ENCODE measurements at places on chromosomes 2 and 18.

GRCh38 chr18:52190195-52190594 lies 149.8 kb upstream of the DCC start:
- no peak for DNase-seq

DNA sequence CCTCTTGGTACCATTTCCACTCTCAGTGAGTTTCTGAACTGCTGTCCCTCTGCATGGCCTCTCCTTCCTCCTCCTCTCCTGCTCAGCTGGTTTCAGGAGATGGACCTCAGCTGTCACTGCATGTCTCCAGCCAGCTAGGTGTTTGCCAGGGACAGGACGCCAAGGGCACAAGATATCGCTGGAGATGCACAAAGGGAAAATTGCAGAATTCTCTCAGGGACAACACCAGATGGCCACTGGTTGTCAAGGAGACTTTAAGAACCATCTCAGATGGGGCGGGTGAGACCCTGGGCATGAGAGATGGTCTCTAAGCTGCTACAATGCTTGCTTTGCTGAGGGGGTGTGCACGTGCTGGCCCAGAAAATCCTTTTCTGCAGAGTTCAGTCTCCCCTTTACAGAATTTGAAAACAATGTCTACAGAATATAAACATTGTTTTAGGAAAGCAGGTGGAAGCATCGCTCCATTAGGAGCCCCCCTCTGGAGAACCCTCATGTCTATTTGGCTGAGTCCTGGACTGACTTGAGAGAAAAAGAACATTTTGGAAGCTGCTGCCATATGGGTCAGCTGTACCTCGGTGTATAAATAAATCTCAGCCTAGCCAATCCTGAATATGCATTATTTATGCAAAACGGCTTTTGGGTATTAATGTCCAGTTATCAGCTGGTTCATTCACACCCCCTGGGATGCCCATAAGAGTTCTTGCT lies 57.8 kb upstream of the SPP2 start:
- DNase-seq: no peak

DNA sequence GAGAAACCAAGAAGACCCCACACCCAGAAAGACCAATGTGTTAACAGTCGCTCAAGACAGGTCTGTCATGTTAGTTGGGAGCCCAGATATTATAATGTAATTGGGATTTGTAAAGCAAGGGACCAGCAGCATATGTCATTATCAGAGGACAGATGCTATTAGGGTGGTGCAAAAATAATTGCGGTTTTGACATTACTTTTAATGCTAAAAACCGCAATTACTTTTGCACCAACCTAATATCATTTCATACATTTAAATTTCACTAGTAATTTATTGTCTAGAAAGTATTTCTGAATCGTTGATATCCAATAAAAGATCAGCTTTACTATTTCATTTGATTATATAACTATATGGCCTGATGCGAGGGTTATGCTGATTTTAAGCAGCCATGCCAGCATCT lies 131.2 kb downstream of the TTN start:
- no peak for DNase-seq

- DNase-seq: no peak
Measured at GRCh38 chr18:12990641-12990966, 558 bp upstream of the CEP192 start.

GRCh38 chr18:3283253-3283863 lies 21.4 kb downstream of the MYL12B start:
- no peak for DNase-seq

- no peak for DNase-seq
Measured at GRCh38 chr2:45192991-45193390, 183.7 kb upstream of the SIX2 start.

DNA sequence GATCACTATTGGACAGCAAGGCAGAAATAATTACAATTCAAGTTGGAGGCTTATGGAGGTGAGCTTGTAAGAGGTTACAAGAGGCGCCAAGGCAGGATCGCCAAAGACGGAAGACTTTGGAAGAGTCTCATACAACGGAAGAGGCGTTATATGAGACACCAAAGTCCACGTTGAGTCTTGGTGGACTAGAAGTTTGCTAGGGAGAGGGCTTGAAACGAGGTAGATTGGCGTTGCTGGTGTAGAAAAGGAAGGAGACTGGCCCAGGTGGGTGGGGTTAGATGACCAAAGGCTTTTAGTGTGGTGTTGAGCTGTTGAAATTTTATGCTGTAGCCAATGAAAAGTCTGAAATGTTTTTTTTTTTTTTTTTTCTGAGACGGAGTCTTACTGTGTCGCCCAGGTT lies 1.4 kb downstream of the MSH2 start:
- no peak for DNase-seq

GRCh38 chr2:131493199-131493968 lies 1.2 kb upstream of the MZT2A start:
- no peak for DNase-seq

DNA sequence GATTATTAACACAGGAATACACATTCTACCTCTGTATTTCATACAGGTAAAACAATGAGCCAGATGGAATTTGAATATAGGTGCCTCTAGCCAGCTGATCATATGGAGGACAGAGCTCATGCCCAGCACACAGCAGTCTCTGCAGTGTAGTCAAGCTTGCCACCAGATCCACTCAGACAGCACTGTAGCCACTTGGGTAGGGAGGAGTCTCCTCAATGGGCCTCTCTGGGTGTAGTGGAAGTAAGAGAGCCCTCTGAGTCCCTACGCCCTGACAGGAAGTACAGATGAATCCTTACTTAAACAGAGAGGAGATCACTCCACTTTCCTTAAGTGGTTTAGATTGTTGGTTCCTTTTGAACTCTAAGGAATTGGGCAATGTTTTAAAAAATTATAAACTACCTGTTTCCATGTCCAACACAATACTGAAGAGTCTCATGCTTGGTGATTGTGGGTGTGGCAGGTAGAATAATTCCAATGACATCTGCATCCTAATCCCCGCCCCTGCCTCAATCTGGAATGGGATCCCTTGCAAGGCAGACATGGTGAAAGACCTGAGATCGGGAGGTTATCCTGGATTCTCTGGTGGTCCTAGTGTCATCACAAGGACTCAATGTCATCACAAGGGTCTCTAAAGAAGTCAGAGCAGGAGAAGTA lies 23.0 kb upstream of the TMEM200C start:
- DNase-seq: no peak

- DNase-seq: no peak
Measured at GRCh38 chr18:44589693-44590355, 90.9 kb upstream of the SETBP1 start.

DNA sequence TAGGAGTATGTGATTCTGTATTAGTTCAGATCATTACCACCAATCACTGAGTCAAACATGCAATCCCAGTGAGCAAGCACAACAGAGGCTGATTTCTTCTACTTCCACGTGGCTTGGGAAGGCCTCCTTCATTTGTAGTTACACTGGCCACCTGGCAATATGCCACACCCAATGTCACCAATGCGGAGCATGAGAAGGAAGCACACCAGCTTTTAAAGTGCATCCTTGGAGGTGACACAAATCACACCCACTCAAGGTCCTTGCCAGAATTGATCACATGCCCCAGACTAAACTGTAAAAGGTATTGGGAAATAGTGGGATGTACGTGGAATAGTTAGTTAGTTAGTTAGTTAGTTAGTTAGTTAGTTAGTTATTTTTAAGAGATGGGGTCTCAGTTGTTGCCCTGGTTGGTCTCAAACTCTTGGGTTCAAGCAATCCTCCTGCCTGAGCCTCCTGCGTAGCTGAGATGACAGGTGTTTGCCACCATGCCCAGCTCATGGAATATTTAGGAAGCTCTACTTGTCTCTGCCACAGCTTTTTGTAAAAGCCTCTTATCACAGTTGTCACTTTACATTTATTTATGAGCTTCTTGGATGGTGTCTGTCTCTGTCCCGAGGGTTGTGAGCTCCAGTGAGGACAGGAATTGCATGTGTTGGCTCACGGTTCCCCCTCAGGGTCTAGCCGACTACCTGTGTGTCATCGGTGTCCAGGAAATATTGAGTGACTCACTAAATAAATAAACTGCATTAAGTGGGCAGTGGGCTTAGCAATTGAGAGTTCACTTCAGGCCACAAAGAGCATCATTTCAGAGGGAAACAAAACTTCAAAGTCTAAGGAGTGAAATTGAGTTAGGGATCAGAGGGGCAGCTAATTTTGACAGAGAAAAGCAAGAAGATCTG lies 28.1 kb upstream of the CAB39 start:
- DNase-seq: no peak

DNA sequence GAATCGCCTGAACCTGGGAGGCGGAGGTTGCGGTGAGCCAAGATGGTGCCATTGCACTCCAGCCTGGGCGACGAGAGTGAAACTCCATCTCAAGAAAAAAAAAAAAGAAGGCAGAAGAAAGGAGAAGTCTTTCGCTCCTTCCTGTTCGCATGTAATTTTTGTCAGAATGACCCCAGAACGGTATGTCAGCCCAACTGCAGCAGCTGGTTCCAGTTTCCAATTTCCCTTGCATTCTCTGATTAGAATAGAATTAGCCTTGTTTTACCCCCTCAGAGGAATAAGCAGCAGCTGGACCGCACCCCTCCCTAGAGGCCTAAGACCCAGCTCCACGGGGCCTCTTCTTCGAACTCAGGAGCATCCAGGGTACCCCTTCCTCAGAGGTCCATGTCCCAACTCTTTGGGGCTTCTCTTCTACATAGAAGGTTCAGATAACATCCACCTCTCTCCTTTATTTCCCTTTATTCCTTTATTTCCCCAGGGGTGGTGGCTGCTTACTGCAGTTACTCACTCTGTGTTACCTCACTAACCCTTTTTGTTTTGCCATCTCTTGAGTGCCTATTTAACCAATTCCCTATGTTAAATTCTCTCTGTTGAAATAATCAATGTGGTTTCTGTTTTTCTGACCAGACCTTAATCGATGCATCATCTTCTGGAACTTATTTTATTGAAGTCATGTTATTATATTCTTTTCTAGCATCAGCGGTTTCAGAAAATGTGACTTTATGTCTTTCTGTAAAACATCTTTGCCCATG lies 7.2 kb upstream of the PUM2 start:
- DNase-seq: no peak

- no peak for DNase-seq
Measured at GRCh38 chr2:236661061-236661761, 91.6 kb downstream of the ACKR3 start.

DNA sequence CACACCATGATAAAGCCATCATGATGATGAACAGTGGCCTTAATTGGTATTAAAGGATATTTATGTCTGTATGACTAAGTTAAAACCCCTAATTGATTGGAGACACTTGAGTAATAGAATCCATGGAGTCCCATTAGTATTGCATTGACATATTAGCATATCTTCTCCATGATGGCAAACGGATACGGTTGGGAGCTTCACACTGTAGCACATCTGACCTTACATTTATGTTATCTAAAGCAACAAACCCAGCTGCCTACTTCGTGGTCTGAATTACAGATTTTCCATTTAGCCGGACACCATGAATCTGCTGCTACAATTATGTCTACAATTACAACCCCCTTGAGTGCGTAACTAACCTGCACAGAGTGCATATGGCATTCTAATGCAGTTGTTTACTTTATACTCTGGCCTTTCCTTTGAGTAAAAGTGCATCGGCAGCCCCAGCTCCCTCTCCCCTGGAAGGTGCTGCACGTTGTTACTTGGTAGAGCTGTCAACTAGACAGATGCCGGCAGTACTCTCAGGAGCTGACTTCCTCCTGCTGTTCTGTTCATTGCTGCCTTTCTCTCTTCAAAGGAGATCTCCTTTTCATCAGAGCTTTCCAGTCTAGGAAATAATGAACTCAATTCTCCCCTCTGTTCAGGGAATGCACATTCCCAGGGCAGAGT lies 92.1 kb downstream of the LRRC30 start:
- DNase-seq: no peak

DNA sequence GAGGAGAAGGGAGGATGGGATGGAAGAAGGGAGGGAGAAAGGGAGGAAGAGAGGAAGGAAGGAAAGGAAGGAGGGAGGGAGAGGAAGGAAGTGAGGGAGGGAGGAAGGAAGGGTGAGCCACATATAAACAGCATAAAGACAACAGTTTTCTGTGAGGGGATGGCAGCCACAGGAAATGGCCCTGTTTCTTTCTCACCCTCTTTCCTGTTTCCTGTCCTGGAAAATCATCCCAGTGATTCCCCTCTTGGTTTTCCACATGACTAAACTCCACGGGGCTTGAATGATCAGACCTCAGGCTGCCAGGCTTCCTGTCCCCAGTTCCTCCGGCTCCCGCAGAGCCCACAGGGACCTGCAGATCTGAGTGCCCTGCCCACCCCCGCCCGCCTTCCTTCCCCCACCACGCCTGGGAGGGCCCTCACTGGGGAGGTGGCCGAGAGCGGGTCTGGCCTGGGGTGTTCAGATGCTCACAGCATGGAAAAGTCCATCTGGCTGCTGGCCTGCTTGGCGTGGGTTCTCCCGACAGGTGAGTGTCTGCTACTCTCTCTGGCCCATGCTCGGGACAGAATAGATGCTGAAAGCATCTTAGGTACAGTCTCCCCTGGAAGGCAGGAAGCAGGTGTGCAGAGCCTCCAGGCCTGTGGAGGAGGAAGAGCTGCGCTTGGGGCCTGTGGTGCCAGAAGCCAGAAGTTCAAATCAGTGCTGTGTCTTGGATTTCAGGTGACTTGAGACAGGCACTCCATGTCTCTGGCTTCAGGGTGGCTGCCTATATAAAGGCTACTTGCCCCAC lies at the start of gene SIGLEC15:
Gene SIGLEC15, plus strand, starts transcription at position 418 of the 787 bp plus-strand sequence. Its CDS starts 54 bp downstream, at position 472.
- no peak for DNase-seq

DNA sequence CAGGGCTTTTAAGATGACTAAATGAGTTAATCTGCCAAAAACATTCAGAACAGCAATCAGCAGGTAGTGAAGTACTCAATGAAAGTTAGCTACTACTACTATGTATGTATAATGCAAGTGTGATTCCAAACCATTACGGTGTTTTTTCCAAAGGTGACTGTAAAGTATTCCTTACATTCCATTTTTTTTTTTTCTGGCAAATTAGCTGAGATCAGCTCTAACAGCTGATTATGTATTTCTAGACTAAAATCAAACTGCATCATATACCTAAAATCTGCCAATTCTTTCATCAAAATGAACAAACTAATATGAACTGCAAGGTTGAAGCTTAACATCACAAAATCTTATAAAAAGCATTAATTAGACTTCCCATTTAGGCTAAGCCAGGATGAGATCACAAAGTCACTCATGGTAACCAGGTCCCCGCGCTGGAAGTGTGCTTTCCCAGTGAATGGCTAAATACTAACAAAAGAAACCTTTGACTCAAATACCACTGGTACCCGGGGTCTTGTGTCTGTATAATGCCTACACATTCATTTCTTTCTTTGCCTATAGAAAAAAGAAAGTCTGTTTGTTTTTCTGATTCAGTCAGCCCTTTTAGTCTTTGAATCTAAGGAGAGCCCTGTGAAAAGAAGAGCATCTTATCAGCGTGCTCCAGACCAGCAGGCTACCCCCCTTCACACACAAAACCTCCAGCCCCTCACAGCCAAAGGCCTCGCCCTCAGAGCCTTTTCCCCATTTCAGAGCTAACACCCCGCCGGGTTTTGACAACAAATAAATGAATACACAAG lies 88.3 kb downstream of the RBMS1 start:
- DNase-seq: no peak

Measured in stimulated activated CD4-positive, alpha-beta T cell treated with anti-CD3 and anti-CD28 coated beads, Interleukin-15, amount 100 ng/mL, for 48 hours (primary cell).